ENCODE measurements at places on chromosomes 11 and 22. TPM values are rescaled to one million over a fixed set of nuclear protein-coding genes. Genes with fewer than 3 reads are reported as not detected.

The PIK3C2A gene
- total RNA-seq: 19.1 TPM

The PIH1D2 gene
- total RNA-seq: 0.51 TPM

The RFPL2 gene
- not detected for total RNA-seq

The LGR4 gene
- total RNA-seq: 41.5 TPM

The LGALS12 gene
- total RNA-seq: under 0.01 TPM

The C11orf91 gene
- total RNA-seq: 0.13 TPM

The ATM gene
- total RNA-seq: 20.0 TPM

The ACRV1 gene
- not detected for total RNA-seq

The POU2AF2 gene
- total RNA-seq: not detected

The OR5B21 gene
- total RNA-seq: not detected

The FAM227A gene
- 0.65 TPM for total RNA-seq

The CYB5R3 gene
- total RNA-seq: 293 TPM

The APOA5 gene
- total RNA-seq: not detected

The MMP1 gene
- 8.7 TPM for total RNA-seq

The MUC15 gene
- total RNA-seq: not detected

The DDI1 gene
- not detected for total RNA-seq

The MOB2 gene
- total RNA-seq: 25.4 TPM

The SMIM35 gene
- total RNA-seq: not detected

The FAM180B gene
- total RNA-seq: not detected

The RFPL1 gene
- total RNA-seq: not detected

The CRYBB2 gene
- not detected for total RNA-seq

The KBTBD3 gene
- total RNA-seq: 2.0 TPM

The OR5AN1 gene
- not detected for total RNA-seq

The DGCR6L gene
- 77.6 TPM for total RNA-seq

The C11orf21 gene
- total RNA-seq: not detected

The OR8D1 gene
- not detected for total RNA-seq

The SMTNL1 gene
- total RNA-seq: not detected

The PKDREJ gene
- total RNA-seq: not detected

The KDELR3 gene
- total RNA-seq: 64.2 TPM

The PRR33 gene
- not detected for total RNA-seq

The CD248 gene
- 5.1 TPM for total RNA-seq

The LRRC56 gene
- 2.3 TPM for total RNA-seq

The PARVB gene
- total RNA-seq: 67.3 TPM

The TRIM48 gene
- total RNA-seq: not detected

The AMOTL1 gene
- 29.7 TPM for total RNA-seq

The RAG2 gene
- not detected for total RNA-seq

The BCR gene
- 51.7 TPM for total RNA-seq

The MYOD1 gene
- not detected for total RNA-seq

The MS4A6A gene
- total RNA-seq: not detected

The GNAZ gene
- 1.3 TPM for total RNA-seq

The FOSL1 gene
- 147 TPM for total RNA-seq

The MUC5B gene
- not detected for total RNA-seq

The SF1 gene
- 160 TPM for total RNA-seq

The SOX6 gene
- total RNA-seq: 0.33 TPM

The MCHR1 gene
- total RNA-seq: 0.33 TPM

The MDK gene
- total RNA-seq: 170 TPM

The YPEL1 gene
- total RNA-seq: 5.3 TPM

The PANX2 gene
- 0.13 TPM for total RNA-seq

The ASCC2 gene
- 27.3 TPM for total RNA-seq

The SHANK2 gene
- total RNA-seq: 35.9 TPM

The SCGB2A2 gene
- total RNA-seq: not detected

The APOL1 gene
- total RNA-seq: 4.1 TPM

The RFPL3 gene
- not detected for total RNA-seq

The KCNK4 gene
- not detected for total RNA-seq

The GGT5 gene
- total RNA-seq: 7.2 TPM
